ENCODE measurements at places on chromosomes 11 and 22.

GRCh38 chr11:72890881-72891280, 76.7 kb downstream of the ATG16L2 start:
- H3K27ac ChIP-seq = no peak overlapping the region
- H3K4me3 ChIP-seq = no peak overlapping the region
- no peaks in the 10 kb centered on the region for H3K4me1 ChIP-seq

GRCh38 chr11:124519850-124520549, 23.5 kb downstream of the OR8B12 start:
- no peaks in the 10 kb centered on the region for H3K27me3 ChIP-seq
- DNase-seq = no peak
- no peak overlapping the region for H3K27ac ChIP-seq
- H3K4me1 ChIP-seq = no peaks in the 10 kb centered on the region

DNA sequence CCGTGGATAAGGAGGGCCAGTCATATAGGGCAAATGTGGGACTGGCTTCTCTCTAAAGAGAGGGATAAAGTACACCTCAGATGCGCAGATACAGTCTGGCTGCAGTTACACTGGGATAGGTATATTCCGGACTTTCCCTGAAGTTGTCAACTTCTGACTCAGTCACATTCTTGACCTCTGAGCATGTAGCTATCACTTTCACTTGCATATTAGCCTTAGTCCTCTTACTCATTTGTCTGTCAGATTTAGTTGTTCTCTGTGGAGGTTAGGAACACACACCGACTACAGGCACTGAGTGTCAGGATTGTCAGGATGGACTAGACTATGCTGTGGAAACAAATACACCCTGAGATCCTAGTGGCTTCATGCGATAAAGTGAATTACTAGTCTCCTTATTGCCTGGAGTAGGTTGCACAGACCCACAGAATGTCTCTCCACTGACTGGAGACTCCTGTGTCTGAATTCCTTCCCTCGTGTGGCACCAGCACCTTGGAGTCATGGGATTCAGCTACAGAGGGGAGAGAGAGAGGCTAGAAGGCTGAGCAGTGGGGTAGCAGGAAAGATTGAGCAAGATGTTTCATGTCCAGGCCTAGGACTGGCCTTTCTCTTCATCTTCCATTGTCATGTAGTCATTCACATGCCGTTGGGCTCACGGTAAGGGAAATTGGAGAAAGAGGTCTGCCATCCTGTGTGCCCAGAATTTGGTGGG, 654.3 kb downstream of the NTM start:
- H3K27me3 ChIP-seq = no peaks in the 10 kb centered on the region
- H3K27ac ChIP-seq = no peak overlapping the region
- no peak for DNase-seq
- peaks cover 2% of the 10 kb centered on the region for H3K4me1 ChIP-seq
- H3K4me3 ChIP-seq = no peak overlapping the region
- no peaks in the 10 kb centered on the region for H3K36me3 ChIP-seq

- no peak overlapping the region for H3K27ac ChIP-seq
- no peak for DNase-seq
- peaks cover 11% of the 10 kb centered on the region for H3K4me1 ChIP-seq
- peaks cover 16% of the 10 kb centered on the region for H3K27me3 ChIP-seq
- H3K4me3 ChIP-seq = no peak overlapping the region
These were observed 12.8 kb downstream of the MACROD1 start for GRCh38 chr11:64152841-64153691.

DNA sequence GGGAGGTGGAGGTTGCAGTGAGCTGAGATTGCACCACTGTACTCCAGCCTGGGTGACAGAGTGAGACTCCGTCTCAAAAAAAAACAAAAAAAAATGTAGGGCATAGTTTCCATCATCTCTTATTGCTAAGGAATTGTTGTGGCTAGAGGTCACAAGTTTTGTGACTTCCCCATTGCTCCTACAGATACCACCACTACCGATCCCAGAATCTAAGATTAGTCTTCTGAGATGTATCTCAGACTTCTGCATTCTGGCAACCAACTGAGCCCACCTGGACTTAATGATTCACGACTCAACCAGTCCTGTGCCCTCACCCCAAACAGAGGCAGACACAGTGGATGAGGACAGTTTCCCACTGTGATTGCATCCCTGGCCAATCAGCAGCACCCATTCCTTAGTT, 148.9 kb downstream of the NECTIN1 start:
- no peak for DNase-seq
- H3K4me3 ChIP-seq = no peak overlapping the region
- H3K36me3 ChIP-seq = no peaks in the 10 kb centered on the region
- H3K27me3 ChIP-seq = peaks cover 6% of the 10 kb centered on the region

DNA sequence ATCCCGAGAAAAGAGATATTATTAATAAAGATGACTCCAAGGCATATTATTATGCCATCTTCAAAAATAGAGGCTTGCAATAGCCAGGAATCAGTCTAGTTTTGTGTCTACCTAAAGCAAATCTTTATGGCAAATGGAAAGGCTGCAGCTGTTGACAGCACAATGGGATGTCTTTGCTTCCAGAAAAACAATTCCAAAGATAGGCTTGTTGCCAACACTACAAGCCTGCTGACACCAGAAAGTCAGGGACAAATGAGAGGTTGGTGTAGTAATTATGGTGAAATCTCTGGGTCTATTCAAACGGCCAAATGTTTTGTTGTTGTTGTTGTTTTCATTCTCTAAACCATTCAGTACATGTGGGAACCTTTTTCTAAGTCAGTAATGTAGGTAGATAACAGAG, 101.8 kb downstream of the LUZP2 start:
- H3K36me3 ChIP-seq = no peaks in the 10 kb centered on the region
- H3K4me1 ChIP-seq = no peaks in the 10 kb centered on the region
- H3K27ac ChIP-seq = no peak overlapping the region
- H3K4me3 ChIP-seq = no peak overlapping the region

GRCh38 chr11:126816645-126817044, 183.9 kb downstream of the KIRREL3 start:
- no peaks in the 10 kb centered on the region for H3K27me3 ChIP-seq
- no peaks in the 10 kb centered on the region for H3K36me3 ChIP-seq
- DNase-seq = no peak
- no peak overlapping the region for H3K27ac ChIP-seq
- no peak overlapping the region for H3K4me3 ChIP-seq

- H3K27ac ChIP-seq = no peak overlapping the region
- H3K36me3 ChIP-seq = no peaks in the 10 kb centered on the region
- H3K4me3 ChIP-seq = no peak overlapping the region
- H3K4me1 ChIP-seq = no peaks in the 10 kb centered on the region
These were observed 50.1 kb downstream of the RELT start for GRCh38 chr11:73426219-73426850.

- no peaks in the 10 kb centered on the region for H3K36me3 ChIP-seq
- DNase-seq = peak; percentile 49
- H3K4me3 ChIP-seq = peak overlapping the region; percentile 61
- H3K27me3 ChIP-seq = peaks cover 14% of the 10 kb centered on the region
- H3K27ac ChIP-seq = no peak overlapping the region
- H3K4me1 ChIP-seq = peaks cover 1% of the 10 kb centered on the region
These were observed 4.3 kb upstream of the AMPD3 start for GRCh38 chr11:10450462-10451425.

DNA sequence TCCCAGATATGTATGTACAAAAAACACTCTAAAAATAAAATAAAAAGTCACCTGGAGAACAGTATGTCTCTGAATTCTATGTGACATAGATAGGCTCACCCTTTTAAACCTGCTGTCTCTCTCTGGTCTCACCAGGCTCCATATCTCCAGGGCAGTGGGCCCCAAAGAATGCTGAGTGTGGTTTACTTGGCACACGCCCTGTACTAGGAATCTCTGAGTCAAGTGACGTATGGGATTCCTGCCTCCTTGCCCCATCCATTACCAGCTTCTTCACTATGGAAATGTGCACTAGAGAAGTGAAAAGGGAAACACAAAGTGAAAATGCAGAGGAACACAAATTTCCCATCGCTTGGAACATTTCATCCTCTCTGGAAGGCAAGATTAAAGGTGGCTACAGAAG, 722.2 kb upstream of the TENM4 start:
- H3K27me3 ChIP-seq = no peaks in the 10 kb centered on the region
- H3K36me3 ChIP-seq = no peaks in the 10 kb centered on the region
- no peaks in the 10 kb centered on the region for H3K4me1 ChIP-seq
- H3K27ac ChIP-seq = no peak overlapping the region

- H3K4me3 ChIP-seq = no peak overlapping the region
These were observed 119.2 kb upstream of the SEZ6L start for GRCh38 chr22:26050079-26050478.

DNA sequence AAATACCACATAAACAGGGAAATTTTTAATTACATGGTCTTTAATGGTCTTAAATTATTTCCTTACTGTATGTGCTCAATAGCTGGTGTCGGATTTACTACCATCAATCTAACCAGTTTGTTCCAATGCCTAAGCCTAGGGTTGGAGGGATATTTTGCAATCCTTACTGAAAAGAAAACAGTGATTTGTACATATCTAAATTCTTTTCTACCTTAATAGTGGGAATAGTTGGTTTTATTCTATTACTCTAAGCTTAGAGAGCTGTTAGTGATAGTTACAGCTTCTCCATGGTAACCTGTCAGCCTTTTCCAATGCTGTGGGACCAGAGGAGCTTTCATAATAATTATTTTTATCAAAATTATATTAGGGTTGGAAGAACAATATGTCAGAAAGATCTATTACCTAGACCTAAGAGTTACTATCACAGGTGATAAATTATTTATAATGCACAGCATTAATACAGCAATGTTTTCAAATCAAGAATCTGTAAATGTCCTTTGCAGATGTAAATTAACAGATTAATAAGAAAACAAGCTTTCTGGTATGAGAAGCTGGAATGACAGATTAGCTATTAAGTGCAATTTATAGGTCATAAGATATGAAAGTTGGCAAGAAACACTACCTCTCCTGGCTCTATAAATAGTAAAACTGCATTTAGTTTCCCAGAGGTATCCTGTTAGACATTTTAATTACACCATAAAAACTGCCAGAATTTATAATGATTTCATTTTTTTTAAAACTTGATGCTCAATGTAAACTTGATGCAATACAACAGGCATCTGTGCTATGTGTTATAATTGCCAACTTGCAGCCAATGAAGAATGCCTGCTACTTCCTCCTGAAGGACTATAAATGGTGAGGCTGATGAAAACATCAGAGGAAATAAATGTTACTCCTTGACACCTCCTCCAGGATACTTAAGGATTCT, 262.0 kb upstream of the PITPNB start:
- no peaks in the 10 kb centered on the region for H3K36me3 ChIP-seq
- H3K4me3 ChIP-seq = no peak overlapping the region
- no peak for DNase-seq
- H3K27ac ChIP-seq = no peak overlapping the region
- no peaks in the 10 kb centered on the region for H3K27me3 ChIP-seq
- no peaks in the 10 kb centered on the region for H3K4me1 ChIP-seq

- H3K27me3 ChIP-seq = no peaks in the 10 kb centered on the region
- no peak overlapping the region for H3K4me3 ChIP-seq
- H3K27ac ChIP-seq = no peak overlapping the region
- no peaks in the 10 kb centered on the region for H3K4me1 ChIP-seq
- no peaks in the 10 kb centered on the region for H3K36me3 ChIP-seq
These were observed 402.4 kb downstream of the MN1 start for GRCh38 chr22:27399161-27399560.

DNA sequence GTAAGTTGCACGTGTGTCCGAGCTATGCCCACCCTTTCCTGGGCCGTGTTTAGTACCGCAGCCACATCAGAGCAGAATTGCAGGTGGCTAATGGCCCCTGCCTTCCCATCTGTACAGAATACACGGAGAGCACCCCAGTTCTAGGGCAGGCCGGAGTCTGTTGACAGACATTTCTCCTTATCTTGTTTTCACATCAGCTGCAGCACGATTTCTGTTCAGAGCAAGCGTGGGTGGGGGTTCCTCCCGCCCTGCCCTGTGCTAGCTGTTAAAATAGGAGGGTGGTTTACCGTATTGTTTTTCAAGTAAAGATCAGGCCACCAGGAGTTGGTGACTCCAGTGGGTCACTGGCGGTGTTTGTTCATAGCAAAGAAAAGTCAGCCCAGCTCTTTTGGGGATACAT, 41.1 kb downstream of the UBASH3B start:
- peaks cover 4% of the 10 kb centered on the region for H3K4me1 ChIP-seq
- H3K36me3 ChIP-seq = no peaks in the 10 kb centered on the region
- no peaks in the 10 kb centered on the region for H3K27me3 ChIP-seq
- no peak overlapping the region for H3K4me3 ChIP-seq
- DNase-seq = no peak

GRCh38 chr11:66045177-66045639, 3.8 kb downstream of the GAL3ST3 start:
- peaks cover 17% of the 10 kb centered on the region for H3K36me3 ChIP-seq
- H3K27me3 ChIP-seq = no peaks in the 10 kb centered on the region
- DNase-seq = peak; percentile 95
- no peak overlapping the region for H3K27ac ChIP-seq
- no peaks in the 10 kb centered on the region for H3K4me1 ChIP-seq

- peak overlapping the region; percentile 46 for H3K27ac ChIP-seq
- no peaks in the 10 kb centered on the region for H3K4me1 ChIP-seq
These were observed 496.4 kb downstream of the BUD13 start for GRCh38 chr11:116276051-116277044.

- no peaks in the 10 kb centered on the region for H3K4me1 ChIP-seq
- H3K4me3 ChIP-seq = no peak overlapping the region
- DNase-seq = peak; percentile 42
- H3K27me3 ChIP-seq = peaks cover 24% of the 10 kb centered on the region
- H3K27ac ChIP-seq = no peak overlapping the region
These were observed 88.0 kb upstream of the KCNQ1OT1 start for GRCh38 chr11:2787816-2788167.

DNA sequence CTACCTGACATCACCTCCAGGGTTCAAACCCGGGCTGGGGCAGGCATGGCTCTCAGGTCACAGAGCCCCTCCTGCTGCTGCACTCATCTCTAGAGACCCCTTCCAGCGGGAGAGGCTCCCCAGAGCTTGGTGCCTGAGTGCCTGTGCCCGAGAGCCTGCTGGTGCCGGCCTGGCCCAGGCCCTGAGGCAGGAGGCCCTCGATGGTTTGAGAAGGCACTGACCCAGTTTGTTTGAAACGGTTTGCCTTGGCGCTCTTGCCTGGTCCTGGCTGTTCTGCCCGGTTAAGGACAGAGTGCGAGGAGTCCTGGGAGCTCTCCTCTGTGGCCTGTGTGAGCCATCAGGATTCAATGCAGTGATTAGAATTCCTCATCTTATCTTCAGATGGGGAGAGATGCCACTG, 88.9 kb downstream of the TBC1D22A start:
- DNase-seq = peak; percentile 40
- no peak overlapping the region for H3K27ac ChIP-seq
- H3K4me1 ChIP-seq = peaks cover 2% of the 10 kb centered on the region
- no peak overlapping the region for H3K4me3 ChIP-seq
- no peaks in the 10 kb centered on the region for H3K36me3 ChIP-seq
- H3K27me3 ChIP-seq = no peaks in the 10 kb centered on the region

- H3K27me3 ChIP-seq = no peaks in the 10 kb centered on the region
- DNase-seq = no peak
- no peak overlapping the region for H3K4me3 ChIP-seq
These were observed 33.2 kb downstream of the TOLLIP start for GRCh38 chr11:1276041-1276790.

DNA sequence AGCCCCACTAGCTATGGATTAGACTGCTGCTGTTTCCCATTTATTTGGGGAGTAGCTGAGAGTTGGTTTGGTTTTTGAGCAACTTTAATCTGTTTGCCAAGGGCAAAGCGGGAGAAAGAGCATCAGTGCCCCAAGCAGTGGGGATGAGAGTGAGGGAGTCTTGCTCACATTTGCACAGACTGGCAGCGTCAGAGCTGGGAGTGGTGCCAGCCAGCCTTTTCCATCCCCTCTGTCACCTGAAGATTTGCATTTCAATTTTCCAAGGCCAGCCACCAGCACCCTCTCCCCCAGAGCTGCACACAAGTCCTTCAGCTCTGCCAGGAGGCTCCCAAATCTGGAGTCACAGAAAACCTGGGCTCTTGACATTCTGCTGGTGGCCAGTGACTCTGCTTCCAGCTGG, 21.0 kb upstream of the UVRAG start:
- H3K27ac ChIP-seq = no peak overlapping the region
- no peak for DNase-seq
- H3K36me3 ChIP-seq = no peaks in the 10 kb centered on the region
- no peaks in the 10 kb centered on the region for H3K27me3 ChIP-seq
- 0 out of 2 replicates have a peak, but pooled peaks cover 4% of the 10 kb centered on the region for H3K4me1 ChIP-seq
- no peak overlapping the region for H3K4me3 ChIP-seq

All from H1 (cell line).